Activated naive CD8-positive, alpha-beta T cell treated with anti-CD3 and anti-CD28 coated beads, Interleukin-2, amount 10 ng/mL, durations not matched to agents 7 days and 5 days (primary cell): ENCODE measurements at places on chromosomes 12 and 14. TPM values are rescaled to one million over a fixed set of nuclear protein-coding genes. Genes with fewer than 3 reads are reported as not detected.

PLEKHG7 gene
- total RNA-seq: not detected

DDN gene
- total RNA-seq: 0.30 TPM

- no peaks in the 10 kb centered on the region for H3K4me1 ChIP-seq
- no peak for DNase-seq
- no peak overlapping the region for H3K27ac ChIP-seq
- no peak overlapping the region for H3K4me3 ChIP-seq
These were observed 108.3 kb downstream of the NUAK1 start for GRCh38 chr12:106030210-106031071.

- H3K27ac ChIP-seq: no peak overlapping the region
- H3K36me3 ChIP-seq: peaks cover 6% of the 10 kb centered on the region
- H3K27me3 ChIP-seq: no peaks in the 10 kb centered on the region
- H3K4me1 ChIP-seq: peaks cover 4% of the 10 kb centered on the region
These were observed 279.3 kb downstream of the MED13L start for GRCh38 chr12:115998119-115998633.

DNA sequence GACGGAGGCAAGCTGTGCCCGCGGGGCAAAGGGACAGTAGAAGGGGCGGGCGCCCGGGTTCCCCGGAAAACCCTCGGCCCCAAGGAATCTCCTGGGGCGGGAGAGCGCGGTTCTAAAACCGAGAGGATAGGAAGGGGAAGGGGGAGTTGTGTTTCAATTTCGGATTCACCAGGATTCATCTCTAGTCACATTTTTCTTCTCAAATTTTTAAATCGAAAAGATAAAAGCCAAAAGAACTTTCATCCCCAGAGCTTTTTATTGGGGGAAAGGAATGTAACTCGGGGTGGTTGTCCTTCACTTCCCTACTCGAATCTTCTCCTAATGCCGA, 1.4 kb downstream of the BMP4 start:
- no peaks in the 10 kb centered on the region for H3K36me3 ChIP-seq
- no peak for DNase-seq
- H3K27me3 ChIP-seq: peaks cover 66% of the 10 kb centered on the region
- H3K27ac ChIP-seq: no peak overlapping the region
- H3K4me3 ChIP-seq: peak overlapping the region; percentile 84

DNA sequence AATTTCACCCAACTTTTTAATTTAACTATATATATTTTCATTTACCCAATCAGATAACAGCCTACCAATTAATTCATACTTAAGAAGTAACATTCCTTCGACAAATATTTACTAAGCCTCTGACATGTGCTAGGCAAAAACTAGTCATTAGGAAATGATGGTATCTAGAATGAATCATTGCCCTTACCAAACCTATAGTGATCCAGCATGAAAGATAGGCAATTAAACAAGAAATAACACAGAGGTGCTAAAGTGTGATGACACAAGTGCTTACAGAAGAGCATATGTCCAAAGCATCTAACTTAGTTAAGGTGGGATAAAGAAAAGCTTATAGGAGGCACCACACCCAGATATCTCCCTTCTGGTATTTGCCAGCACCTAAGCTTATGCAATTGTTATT, 166.5 kb upstream of the RASSF8 start:
- no peaks in the 10 kb centered on the region for H3K4me1 ChIP-seq
- H3K27me3 ChIP-seq: peaks cover 2% of the 10 kb centered on the region
- H3K36me3 ChIP-seq: no peaks in the 10 kb centered on the region
- H3K4me3 ChIP-seq: no peak overlapping the region

GRCh38 chr12:22206111-22206728, 128.3 kb downstream of the ST8SIA1 start:
- H3K27ac ChIP-seq: no peak overlapping the region
- no peaks in the 10 kb centered on the region for H3K27me3 ChIP-seq
- H3K4me1 ChIP-seq: no peaks in the 10 kb centered on the region
- no peak overlapping the region for H3K4me3 ChIP-seq
- H3K36me3 ChIP-seq: no peaks in the 10 kb centered on the region

GRCh38 chr12:1741154-1741949, 50.5 kb downstream of the ADIPOR2 start:
- H3K4me1 ChIP-seq: peaks cover 7% of the 10 kb centered on the region
- no peak for DNase-seq
- peaks cover 27% of the 10 kb centered on the region for H3K36me3 ChIP-seq
- H3K27ac ChIP-seq: no peak overlapping the region
- H3K4me3 ChIP-seq: no peak overlapping the region

DNA sequence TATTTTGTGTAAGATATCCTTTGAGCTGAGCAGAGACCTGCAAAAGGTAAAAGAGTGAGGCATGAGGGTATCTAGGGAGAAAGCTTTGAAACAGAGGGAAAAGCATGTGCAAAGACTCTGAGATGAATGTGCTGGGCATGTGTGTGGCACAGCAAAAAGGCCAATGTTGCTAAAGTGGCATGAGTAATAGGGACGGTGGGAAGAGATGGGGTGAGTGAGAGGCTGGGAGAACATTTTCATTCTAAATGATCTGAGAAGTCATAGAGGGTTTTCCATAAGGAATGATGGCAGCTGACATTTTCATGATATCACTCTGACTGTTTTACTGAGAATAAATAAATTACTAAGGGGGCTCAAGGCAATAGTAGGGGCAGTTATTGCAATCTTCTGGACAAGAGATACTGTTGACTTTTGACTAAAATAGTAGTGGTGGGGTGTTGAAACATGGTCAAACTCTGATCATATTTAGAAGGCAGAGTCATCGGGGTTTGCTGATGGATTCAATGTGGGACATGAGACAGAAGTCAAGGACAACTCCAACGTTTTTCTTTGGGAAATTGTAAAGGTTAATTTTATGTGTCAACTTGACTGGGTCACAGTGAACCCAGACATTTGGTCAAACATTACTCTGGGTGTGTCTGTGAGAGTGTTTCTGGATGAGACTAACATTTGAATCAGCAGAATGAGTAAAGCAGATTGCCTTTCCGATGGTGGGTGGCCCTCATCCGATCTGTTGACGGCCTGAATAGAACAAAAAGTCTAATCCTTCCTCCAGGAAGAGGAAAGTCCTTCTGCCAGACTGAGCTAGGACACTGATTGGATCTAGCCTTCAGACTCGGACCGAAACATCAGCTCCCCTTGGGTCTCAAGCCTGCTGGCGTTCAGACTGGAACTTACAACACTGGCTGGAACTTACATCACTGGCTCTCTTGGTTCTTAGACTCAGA, 193.9 kb upstream of the PLXNC1 start:
- H3K4me1 ChIP-seq: peaks cover 3% of the 10 kb centered on the region
- H3K4me3 ChIP-seq: no peak overlapping the region
- peaks cover 2% of the 10 kb centered on the region for H3K27me3 ChIP-seq
- no peak for DNase-seq
- peaks cover 6% of the 10 kb centered on the region for H3K36me3 ChIP-seq

DNA sequence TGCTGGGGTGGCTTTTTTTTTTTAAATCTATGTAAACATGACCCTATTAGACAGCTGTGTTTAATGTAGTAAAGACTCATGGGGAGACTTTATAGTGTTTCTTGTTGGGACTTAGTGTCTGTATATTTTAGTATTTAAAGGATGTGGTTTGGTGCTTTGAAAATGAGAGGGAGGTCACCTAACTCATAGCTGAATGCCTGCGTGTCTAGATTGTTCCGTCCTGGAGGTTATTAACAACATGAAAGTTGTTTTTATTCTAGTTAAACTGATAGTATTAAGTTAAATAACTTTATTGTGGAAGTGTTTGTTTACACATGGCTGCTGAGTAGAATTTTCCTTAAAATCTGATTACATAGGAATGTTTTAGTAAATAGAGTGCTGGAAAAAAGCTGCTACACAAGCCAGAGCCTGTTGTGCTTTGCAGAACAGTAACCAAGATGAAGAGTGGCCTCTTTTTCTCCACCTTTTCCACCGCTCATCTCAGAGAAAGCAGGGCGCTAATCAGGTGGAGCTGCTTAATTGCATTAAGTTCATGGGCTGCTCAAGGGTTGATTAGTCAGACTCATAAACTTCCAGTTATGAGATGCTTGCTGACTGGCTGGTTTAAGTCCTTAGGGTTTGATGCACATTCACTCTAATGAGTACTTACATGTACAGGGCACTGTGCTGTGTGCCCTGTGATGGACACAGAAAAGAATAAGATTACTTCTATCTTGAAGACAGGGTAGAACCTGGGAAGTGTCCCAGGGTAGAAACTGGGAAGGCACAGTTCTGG, 62.7 kb downstream of the FBXO34 start:
- H3K4me1 ChIP-seq: peaks cover 46% of the 10 kb centered on the region
- H3K36me3 ChIP-seq: peaks cover 6% of the 10 kb centered on the region
- DNase-seq: no peak
- H3K4me3 ChIP-seq: peak overlapping the region; percentile 57

- no peak overlapping the region for H3K27ac ChIP-seq
- no peak for DNase-seq
- H3K4me1 ChIP-seq: no peaks in the 10 kb centered on the region
- H3K36me3 ChIP-seq: no peaks in the 10 kb centered on the region
These were observed 67.3 kb downstream of the HSPB8 start for GRCh38 chr12:119245904-119246494.

DNA sequence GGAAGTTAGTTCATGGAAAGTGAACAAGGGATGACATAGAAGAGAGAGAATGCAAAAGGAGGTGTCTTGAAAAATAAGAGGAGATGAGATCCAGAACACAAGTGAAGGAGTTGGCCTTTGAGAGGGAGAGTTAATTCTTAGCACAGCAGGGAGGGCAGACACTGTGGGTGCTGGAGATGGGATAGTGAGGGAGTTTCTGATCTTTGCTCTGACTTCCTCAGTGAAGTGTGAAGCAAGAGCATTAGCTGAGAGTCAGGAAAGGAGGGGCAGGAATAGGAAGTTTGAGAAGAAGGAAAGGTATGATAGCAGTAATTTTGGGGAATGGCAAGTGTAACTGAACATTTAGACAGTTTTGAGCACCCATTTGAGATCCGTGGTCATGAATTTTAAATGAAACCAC, 75.8 kb upstream of the COCH start:
- no peaks in the 10 kb centered on the region for H3K4me1 ChIP-seq
- no peak overlapping the region for H3K27ac ChIP-seq
- no peak overlapping the region for H3K4me3 ChIP-seq
- peaks cover 27% of the 10 kb centered on the region for H3K27me3 ChIP-seq
- H3K36me3 ChIP-seq: no peaks in the 10 kb centered on the region

DNA sequence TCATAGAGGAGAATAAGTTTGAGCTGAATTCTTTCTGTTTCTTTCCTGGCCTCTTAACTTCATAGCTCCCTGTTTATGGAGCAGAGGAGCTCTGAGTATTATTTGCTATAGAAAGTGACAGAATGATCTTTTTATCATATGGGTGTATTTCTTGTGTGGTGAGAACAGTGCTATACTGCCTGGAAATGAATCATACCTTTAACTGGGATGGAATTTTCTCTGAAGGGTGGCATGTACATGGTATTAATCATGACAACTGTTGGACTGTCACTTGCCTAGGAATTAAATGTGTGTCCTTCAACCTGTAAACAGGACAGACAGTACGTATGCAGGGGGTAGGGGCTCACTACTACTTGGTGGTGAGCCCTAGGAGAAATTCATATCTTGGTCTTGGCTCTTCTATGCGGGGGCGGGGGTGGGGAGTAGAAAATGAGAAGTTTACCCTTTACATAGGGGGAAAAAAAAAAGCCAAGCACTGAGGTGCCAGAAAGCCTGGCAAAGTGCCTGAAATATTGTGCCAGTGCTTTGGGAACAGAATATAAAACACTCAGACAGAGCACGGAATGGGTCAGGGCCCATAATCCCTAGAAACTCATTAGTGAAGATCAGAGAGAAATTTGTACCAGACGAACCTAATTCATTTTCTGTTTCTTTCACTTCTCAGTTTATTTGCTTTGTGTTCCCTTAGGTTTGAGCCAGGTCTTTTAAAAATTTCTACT, 33.8 kb downstream of the ARMH4 start:
- H3K27ac ChIP-seq: no peak overlapping the region
- H3K4me3 ChIP-seq: no peak overlapping the region

- H3K27me3 ChIP-seq: no peaks in the 10 kb centered on the region
- H3K4me3 ChIP-seq: no peak overlapping the region
- H3K4me1 ChIP-seq: no peaks in the 10 kb centered on the region
- H3K27ac ChIP-seq: no peak overlapping the region
- peaks cover 18% of the 10 kb centered on the region for H3K36me3 ChIP-seq
These were observed 78.5 kb downstream of the CCDC91 start for GRCh38 chr12:28268608-28269229.

DNA sequence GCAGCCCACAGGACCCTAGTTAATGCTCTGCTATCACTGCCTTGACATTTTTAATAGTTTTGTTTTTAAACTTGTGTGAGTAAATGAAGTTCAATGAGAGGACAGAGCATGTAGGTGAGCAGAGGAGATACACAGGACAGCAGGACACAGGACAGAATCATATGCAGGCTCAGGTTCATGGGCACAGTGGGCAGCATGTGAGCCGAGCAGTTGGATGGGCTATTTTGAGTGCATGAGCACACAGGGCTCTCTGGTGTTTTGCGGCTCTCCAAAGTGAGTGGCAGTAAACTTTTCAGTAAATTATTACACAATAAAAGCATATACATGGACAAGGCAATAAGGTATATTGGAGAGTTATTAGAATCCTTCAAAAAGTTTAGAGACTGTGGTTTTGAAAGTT, 189.7 kb upstream of the OR4E1 start:
- no peak for DNase-seq
- peaks cover 3% of the 10 kb centered on the region for H3K4me1 ChIP-seq
- peak overlapping the region; percentile 60 for H3K4me3 ChIP-seq
- H3K27ac ChIP-seq: peak overlapping the region; percentile 70
- H3K36me3 ChIP-seq: peaks cover 6% of the 10 kb centered on the region

- H3K27ac ChIP-seq: no peak overlapping the region
- H3K4me1 ChIP-seq: no peaks in the 10 kb centered on the region
- H3K27me3 ChIP-seq: no peaks in the 10 kb centered on the region
- no peaks in the 10 kb centered on the region for H3K36me3 ChIP-seq
These were observed 417.7 kb downstream of the ATP23 start for GRCh38 chr12:58359084-58359483.

- peaks cover 8% of the 10 kb centered on the region for H3K4me1 ChIP-seq
- peaks cover 36% of the 10 kb centered on the region for H3K27me3 ChIP-seq
- no peak overlapping the region for H3K4me3 ChIP-seq
- peaks cover 2% of the 10 kb centered on the region for H3K36me3 ChIP-seq
These were observed 2.3 kb upstream of the CLEC1A start for GRCh38 chr12:10101042-10101579.

DNA sequence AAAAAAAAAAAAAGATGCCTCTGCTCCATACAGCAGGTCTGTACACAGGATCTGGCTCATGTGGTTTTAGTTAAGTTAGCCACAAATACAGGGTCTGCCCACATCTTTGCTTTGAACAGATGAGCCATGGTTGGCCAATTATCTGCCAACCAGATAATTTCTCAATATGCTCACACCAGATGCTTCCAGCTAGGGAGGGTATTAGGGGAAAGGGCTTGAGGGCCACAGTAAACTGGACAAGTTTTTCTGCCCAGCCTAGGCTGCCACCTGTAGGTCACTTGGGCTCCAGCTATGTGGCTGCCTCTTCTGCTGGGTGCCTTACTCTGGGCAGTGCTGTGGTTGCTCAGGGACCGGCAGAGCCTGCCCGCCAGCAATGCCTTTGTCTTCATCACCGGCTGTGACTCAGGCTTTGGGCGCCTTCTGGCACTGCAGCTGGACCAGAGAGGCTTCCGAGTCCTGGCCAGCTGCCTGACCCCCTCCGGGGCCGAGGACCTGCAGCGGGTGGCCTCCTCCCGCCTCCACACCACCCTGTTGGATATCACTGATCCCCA, 776 bp downstream of the RDH5 start:
- no peak overlapping the region for H3K27ac ChIP-seq
- H3K4me1 ChIP-seq: peaks cover 47% of the 10 kb centered on the region
- H3K36me3 ChIP-seq: peaks cover 22% of the 10 kb centered on the region
- no peak overlapping the region for H3K4me3 ChIP-seq
- DNase-seq: no peak
- no peaks in the 10 kb centered on the region for H3K27me3 ChIP-seq
